WTC11 (cell line): ENCODE measurements at places on chromosomes 5 and 9. TPM values are rescaled to one million over a fixed set of nuclear protein-coding genes. Genes with fewer than 3 reads are reported as not detected.
A peak's percentile ranks its signal among the peaks of the same experiment; 100 is the strongest.

GRCh38 chr5:158514319-158514985 is 585.3 kb downstream of the EBF1 start:
- no peak for DNase-seq

The ZNF366 gene
- not detected in 3 replicates for total RNA-seq

The INPP5E gene
- 23.6 to 25.5 TPM (median 24.0 TPM) in 3 replicates for total RNA-seq

DNA sequence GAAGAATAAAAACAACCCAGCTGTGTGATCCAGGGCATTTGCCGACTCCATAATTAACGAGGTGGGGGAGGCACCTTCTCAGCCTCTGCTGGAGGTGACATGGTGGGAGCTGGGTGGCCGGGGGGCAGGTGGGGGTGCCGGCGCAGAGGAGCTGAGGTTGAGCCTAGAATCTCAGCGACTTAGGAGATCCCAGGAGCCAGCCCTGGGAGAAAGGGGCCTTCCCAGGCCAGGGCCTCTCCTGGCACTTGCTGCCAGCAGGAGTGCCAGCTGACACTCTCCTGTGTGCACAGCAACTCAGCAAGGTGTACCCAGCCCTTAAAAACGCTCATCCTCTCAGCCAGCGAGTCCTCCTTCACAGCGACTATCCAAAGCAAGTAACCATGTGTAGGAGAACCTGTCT is 62.8 kb upstream of the FCN1 start:
- DNase-seq: no peak

- no peak for DNase-seq
Observed at GRCh38 chr9:126504086-126504976, 109.4 kb upstream of the LMX1B start.

The TAF1L gene
- 0.02 to 0.09 TPM in 2 of 3 replicates, not detected in the other for total RNA-seq

DNA sequence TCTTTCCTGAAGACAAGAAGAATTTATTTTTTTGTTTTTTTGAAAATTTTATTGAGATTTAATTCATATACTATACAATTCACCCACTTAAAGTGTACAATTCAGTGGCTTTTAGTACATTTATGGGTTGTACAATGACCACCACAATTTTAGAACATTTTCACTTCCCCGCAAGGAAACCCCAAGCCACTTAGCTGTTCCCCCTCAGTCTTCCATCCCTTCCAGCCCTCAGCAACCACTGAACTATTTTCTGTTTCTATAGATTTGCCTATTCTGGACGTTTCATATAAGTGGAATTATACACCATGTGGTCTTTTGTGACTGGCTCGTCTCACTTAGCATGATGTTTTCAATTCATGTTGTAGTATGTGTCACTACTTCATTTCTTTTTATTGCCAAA is 28.0 kb downstream of the DNAI1 start:
- no peak for DNase-seq

- peak; percentile 77 for DNase-seq
Observed at GRCh38 chr5:90434116-90434714, 24.7 kb upstream of the CETN3 start.

DNA sequence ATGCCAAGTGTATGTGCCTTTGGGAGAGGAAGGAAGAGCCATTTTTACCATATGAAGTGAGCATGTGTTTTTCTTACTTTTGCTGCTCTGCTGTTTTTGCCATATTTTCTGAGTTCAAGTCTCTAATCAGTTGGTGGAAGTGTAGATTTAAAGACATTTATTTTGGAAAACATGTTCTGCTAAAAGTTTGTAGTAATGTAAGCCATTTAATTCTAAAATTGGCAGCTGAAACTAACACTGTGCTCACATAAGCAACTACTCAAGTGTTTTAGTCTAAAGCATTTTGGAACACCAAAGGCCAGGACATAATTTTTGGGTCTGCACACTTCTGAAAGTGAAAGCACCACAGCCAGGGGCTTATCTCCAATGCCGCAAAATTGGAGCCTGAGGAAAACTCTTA is 363.4 kb upstream of the ZNF608 start:
- no peak for DNase-seq

The MSMP gene
- 1.0 to 2.1 TPM (median 1.2 TPM) in 3 replicates for total RNA-seq

DNA sequence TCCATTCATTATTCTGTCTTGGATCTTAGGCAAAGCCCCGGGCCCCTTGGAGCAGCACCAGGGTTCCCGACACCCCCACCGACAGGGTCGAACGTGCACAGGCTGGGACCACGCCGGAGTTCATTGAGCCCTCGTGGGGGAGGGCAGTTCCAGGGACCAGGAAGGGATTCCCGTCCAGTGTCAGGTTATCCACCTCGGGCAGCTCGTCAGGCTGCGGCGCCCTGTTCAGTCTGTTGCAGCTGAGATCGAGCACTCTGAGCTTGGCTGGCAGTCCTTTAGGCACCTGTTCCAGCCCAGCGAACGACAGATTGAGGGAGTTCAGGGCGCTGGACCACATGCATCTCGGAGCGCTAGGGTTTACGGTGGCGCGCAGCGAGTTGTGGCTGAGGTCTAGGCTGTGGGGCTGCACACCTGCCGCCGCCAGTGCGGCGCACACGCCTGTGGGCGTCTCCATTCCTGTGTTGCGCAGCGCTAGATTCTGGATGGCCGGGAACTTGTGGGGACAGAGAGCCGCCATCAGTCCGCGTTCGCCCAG is 1.1 kb downstream of the CD14 start:
- DNase-seq: no peak

- DNase-seq: no peak
Observed at GRCh38 chr5:139912158-139912557, 116.5 kb downstream of the PSD2 start.

The AMACR gene
- 11.2 to 12.0 TPM (median 11.9 TPM) in 3 replicates for total RNA-seq

- DNase-seq: no peak
Observed at GRCh38 chr9:127163409-127163808, 41.0 kb upstream of the ANGPTL2 start.

The SPATA6L gene
- total RNA-seq: 1.7 to 2.5 TPM (median 1.8 TPM) in 3 replicates

GRCh38 chr9:6552498-6553121 is 92.9 kb downstream of the GLDC start:
- no peak for DNase-seq

The ERCC6L2 gene
- 41.8 to 43.0 TPM (median 42.9 TPM) in 3 replicates for total RNA-seq

DNA sequence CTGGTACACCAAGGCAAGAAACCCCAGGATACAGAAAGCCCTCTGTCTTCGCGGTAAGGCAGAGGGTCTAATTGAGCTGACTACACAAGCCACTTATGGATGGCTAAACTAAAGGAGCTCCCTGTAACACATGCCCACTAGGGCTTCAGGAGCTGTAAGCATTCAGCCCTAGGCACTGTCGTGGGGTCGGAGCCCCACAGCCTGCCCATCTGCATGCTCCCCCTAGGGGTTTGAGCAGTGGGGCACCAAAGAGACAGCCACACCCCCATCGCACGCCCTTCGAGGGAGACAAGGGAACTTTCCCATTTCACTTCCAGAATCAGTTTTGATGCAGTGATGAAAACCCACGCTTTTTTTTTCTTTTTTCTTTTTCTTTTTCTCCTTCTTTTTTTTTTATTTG is 11.0 kb upstream of the MTMR12 start:
- DNase-seq: peak; percentile 59

DNA sequence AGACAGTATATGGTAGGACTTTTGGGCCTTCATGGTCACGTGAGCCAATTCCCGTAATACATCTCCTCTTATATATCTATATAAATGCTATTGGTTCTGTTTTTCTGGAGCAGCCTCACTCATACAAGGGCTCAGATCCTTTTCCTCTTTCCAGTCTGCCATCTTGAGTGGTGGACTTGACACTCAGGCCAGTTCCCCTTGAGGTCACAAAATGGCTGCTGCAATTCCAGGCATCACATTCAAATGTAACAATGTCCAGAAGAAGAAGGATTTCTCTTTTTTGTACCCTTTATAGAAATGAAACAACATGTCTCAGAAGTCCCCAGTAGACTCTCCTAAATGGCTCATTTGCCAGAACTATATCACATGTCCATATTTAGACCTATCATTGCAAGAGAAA is 4.5 kb downstream of the GPR150 start:
- no peak for DNase-seq

GRCh38 chr5:78533356-78533755 is 115.2 kb downstream of the LHFPL2 start:
- DNase-seq: no peak

DNA sequence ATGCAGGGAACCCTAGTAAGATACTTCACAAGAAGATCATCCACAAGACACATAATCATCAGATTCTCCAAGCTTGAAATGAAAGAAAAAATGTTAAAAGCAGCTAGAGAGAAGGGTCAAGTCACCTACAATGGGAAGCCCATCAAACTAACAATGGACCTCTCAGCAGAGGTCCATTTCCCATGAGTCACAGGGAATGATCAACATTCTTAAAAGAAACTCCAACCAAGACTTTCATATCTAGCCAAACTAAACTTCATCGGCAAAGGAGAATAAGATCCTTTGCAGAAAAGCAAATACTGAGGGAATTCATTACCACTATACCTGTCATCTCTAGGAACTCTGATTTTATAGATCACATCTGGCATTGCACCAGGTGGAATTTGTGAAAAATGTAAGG is 52.9 kb upstream of the SPATA31E1 start:
- DNase-seq: no peak

The PCDHGA4 gene
- total RNA-seq: 3.4 to 3.9 TPM (median 3.5 TPM) in 3 replicates

The GABRA1 gene
- 0.48 to 0.57 TPM (median 0.50 TPM) in 3 replicates for total RNA-seq

The SPATA31D4 gene
- total RNA-seq: not detected in 3 replicates

The CRHBP gene
- total RNA-seq: not detected in 3 replicates

GRCh38 chr9:78213712-78214111 is 22.2 kb upstream of the CEP78 start:
- no peak for DNase-seq

- no peak for DNase-seq
Observed at GRCh38 chr9:130128733-130129431, 43.3 kb upstream of the NCS1 start.
